Activated CD4-positive, alpha-beta T cell treated with anti-CD3 and anti-CD28 coated beads for 48 hours (primary cell): ENCODE measurements at places on chromosomes 3 and 15.

GRCh38 chr15:101445562-101446517 lies 43.7 kb downstream of the PCSK6 start:
- no peak for DNase-seq

DNA sequence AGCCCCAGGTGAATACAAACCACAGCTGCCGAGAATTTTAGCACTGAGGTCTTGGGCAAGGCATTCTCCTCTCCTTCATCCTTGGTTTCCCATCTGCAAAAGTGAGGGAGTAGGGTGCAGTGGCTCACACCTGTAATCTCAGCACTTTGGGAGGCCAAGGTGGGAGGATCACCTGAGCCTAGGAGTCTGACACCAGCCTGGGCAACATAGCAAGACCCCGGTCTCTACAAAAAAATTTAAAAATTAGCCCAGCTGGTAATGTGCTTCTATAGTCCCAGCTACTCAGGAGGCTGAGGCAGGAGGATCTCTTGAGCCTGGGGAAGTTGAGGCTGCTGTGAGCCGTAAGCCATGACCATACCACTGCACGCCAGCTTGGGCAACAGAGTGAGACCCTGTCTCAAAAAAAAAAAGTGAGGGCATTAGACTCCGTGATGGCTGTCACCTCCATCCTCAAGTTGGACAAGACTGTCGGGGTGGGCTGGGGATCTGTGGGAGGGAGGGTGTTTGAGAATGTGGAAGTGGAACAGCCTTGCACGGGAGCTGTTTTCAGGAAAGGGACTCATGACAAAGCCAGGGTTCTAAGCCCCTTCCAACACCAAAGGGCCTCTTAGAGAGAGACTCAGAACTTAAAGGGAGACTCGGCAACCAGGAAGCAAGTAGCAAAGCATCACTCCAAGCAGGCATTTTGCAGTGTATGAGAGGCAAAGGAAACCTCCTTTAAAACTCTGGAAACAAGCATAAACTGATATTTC lies 46.0 kb upstream of the FURIN start:
- no peak for DNase-seq

DNA sequence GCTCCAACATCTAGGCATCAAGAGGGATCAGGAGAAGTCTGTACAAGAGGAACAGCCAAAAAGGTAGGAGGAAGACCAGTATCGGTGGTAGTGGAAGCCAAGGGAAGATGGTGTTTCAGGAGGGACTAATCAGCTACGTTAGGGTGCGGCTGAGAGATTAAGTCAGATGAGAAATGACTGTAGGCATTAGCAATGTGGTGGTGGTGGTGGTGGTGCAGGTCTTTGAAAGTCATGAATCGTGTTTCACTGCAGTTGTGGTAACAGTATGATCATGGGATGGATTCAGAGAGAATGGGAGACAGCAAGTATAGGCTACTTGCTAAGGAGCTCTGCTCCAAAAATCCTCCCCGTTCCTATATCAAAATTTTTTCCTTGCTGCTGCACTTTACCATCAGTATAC lies 35.5 kb downstream of the ASTE1 start:
- peak; percentile 11 for DNase-seq

- DNase-seq: no peak
Observed at GRCh38 chr3:101900316-101900715, 51.0 kb downstream of the NFKBIZ start.

DNA sequence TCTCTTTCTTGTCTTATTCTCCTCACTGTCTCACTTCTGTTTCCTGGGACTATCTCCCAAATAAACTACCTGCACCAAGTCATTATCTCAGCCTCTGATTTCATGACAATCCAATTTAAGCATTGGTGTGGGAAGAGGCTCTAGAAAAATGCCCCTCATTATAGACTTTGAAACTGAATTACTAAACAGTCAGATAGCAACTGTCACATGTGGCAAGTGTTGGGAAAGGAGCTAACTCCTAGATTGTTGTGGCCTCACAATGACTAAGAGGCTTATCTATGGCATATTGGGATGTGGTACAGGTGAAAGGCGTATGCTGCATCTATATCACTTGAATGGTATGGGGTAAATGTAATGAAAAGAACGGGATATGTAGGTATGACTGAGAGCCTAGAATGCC lies 103.5 kb upstream of the CCDC54 start:
- DNase-seq: no peak

GRCh38 chr15:56980473-56980872 lies 62.0 kb downstream of the TCF12 start:
- DNase-seq: no peak

DNA sequence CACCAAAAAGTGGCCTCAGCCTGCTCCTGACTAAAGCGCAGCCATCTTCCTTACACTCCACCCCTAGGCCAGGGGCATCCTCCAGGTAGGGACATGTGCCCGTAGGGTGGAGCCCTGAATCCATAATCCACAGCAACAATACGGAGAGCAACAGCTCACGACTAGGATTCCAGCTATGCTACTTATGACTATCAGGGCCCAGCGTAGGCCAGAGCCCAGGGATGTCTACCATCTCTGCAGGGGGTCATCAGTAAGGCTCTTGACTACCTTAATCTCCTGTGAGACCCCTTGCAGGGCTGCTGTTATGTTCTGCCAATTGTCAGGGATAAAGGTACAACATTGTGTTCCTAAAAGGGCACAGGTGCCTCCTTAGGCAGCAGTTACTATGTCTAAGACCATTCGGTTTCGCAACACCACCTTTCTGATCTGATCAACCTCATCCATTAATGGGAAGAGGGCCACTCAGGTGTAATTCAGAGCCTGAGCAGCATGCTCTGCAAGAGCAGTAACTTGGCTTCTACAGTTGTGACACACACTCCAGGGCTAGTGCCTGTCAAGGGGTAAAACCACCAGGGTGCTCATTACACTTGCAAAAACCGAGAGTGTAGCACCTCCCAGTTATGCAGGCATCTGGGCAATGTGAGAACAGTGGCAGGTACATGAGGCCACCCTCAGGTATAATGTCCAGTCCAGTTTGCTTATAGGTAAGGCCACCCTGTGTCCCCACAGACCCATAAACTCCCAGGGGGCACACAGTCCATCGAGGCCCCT lies 11.0 kb downstream of the CCRL2 start:
- DNase-seq: no peak

DNA sequence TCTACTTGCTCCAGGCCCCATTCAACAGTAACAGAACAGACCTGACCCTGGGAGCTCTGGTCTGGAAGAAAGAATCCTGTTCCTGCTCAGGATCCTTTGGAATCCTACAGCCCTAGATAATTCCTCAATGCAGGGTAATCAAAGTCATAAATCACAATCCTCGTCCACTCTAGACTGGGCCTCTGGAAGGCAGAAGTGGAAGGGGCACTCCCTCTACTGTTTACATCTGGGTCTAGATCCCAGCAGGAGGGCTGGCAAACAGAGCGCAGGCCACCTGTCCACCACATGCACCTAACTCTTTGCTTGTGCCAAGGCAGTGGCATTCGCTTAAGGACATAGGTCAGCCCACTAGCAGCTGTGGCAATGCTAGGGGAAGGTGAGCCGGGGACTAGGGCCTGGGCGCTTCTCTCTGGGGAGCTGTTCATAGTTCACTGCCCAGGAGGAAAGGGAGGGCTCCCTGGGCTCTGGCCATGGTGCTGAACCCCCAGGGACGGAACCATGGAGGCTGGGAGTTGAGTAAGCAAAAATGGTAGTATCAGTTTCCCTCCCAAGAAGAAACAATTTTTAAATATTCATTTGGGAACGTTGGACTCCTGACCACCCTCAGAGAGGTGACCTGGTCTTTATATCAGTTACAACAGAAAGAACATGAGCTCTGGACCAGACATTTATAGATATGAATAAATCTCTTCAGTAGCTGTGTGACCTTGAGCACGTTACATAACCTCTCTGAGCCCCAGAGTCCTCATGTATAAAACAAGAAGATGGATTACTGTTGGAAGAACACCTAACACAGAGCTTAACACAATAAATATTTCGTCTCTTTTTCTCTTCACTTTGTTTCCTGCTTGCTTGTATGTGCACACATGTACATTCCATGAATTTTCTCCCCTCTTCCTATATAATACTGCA lies 90.2 kb downstream of the NTRK3 start:
- DNase-seq: peak; percentile 26

- no peak for DNase-seq
Observed at GRCh38 chr15:31503758-31504461, 177.3 kb downstream of the KLF13 start.

- no peak for DNase-seq
Observed at GRCh38 chr3:172038798-172039435, 461 bp upstream of the FNDC3B start.

GRCh38 chr3:129263161-129263910 lies 13.9 kb downstream of the COPG1 start:
- no peak for DNase-seq

GRCh38 chr3:59775106-59775505 lies 725.3 kb upstream of the CFAP20DC start:
- no peak for DNase-seq

- no peak for DNase-seq
Observed at GRCh38 chr3:157354254-157354653, 82.4 kb upstream of the PTX3 start.

DNA sequence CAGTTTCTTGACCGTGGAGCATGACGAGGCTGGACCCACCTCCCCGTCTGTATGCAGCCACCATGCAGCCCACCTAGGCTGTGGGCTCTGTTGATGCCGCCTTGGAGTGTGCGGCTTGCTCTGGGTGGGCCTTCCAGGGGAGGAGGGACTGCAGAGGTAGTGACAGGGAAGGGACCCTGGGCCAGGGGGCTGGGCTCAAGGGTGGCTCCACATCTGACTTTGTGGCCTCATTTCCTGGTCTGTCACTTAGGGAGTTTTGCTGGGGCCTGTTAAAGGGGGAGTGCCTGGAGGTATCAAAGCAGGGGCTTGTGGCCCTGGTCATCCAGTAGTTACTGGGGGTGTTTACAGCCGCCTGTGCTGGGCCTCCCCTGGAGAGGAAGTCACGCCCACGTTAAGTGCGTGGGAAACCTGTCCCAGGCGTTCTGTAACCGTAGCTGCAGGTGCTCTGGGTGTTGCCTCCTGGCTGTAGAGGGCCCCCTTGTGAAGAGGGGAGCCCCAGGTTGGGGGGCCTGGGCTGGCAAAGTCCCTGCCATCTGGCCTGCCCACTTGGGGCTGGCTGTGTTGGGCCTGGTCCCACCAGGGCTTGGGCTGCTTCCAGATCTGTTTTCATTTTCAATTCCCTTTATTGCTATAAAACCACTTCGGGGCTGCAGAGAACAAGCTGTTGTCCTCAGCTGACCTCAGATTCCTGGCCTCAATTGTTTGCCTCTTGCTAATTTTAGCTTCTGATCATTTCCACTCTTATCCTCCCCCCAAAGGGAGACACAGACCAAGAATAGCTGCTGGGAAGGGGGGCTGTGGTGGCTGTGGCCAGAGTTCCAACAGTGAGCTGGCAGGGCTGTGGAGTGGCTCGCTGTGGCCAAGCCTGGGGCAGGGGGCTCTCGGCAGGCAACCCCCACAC lies 26.5 kb downstream of the KLF13 start:
- peak; percentile 47 for DNase-seq

- DNase-seq: no peak
Observed at GRCh38 chr3:23446301-23446700, 243.2 kb downstream of the UBE2E2 start.

DNA sequence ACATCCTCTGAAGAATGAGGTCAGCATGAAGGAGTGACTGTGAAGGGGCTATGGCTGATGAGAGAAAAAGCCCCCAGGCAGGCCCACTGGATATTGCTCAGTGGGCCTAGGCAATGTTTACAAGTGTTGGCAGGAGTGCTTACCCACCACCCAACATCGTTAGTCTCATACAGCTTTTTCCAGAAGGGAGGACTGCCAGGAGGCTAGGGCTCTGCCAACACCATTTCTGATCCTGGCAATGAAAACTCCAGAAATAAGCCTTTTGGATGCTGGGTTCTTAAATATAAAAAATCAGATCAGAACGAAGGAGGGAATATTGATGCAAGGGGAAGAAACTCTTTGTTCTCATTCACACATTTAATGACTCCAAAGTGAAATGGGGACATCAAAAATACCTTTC lies 189.1 kb downstream of the DCLK3 start:
- no peak for DNase-seq

GRCh38 chr3:47715928-47716327 lies 65.8 kb downstream of the SMARCC1 start:
- DNase-seq: no peak

DNA sequence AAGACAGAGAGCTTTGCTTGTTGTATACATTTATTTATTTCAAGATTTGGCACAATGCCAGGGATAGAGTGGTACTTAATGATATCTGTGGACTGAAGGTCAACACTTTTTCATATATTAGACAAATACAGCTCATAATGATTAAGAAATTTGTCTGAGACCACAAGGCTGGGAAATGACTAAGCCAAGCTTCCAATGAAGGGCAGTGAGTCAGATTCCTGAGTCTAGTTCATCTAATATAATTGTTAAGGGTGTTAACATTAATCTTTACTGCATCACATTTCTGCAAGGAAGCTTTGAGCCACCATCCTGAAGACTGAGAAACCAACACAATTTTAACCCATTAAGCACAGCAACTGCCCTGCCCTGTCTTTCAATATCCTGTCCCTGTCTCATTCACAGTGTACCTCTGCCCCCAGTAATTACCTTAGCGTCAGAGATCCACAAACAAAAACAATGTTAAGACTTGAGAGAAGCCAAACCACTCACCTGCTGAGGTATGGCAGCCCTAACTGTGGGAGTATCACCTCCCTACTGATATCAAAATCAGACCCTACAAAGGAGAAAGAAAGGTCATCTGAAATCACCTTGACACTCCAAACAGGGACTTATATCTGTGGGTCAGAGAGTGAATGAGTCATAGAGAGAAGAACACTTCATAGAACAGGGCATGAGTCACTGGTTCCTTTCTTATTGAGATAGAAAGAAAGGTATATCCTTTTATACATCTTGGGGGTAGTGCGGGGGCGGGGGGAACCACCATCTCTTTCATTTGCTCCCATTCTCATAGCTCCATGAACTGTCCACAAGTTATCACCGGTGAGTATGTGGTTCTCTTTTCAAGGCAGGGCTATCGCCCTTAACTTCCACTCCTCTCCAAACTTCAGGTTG lies 74.7 kb downstream of the MAGI1 start:
- DNase-seq: peak; percentile 71

GRCh38 chr3:109118584-109118983 lies 650 bp upstream of the MORC1 start:
- no peak for DNase-seq
